Fibroblast of skin of scalp (primary cell): ENCODE measurements at places on chromosomes 1 and 21.

DNA sequence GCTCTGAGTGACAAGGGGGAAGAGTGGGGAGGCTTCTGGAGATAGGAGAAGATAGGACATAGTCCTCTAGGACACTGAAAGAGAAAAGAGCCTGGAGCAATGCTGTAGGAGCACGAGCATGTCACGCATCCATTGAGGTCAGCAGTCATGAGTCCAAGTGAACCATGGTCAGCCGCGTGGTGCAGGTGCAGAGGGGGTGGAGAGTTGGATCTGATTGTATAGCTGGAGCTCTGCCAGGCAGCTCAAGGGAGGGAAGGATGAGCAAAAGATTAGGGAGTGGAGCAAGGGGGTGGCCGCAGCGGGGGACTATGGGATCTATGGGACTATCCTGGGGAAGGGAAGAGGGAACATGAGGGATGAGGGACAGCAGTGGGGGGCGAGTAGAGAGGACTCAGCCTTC, 14.0 kb downstream of the PADI1 start:
- DNase-seq = no peak

DNA sequence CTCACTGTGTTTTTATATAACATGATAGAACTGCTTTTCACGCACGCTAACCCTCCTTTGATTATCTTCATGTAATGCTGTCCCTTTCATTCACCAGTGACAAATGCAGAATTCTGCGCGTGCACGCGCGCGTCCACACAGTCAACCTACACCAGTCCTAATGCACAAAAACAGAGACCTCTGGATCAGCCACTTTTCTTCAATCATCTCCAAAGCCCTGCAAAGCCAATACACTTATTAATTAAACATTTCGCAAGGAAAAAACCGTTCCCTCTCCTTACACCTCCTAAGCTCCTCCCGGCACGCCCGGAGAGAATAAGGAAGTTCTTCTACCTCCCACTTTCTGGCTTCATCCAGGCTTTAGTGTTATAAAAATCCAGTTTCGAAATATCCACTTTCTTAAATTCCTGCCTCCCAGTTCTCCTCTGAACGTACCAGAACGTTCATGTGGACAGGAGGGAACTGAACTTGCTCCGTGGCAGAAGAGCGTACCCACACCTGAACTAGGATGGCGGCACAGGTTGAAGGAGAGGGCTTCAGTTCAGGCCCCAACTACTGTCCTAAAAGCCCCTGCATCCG, 4.6 kb downstream of the LMX1A start:
- DNase-seq = no peak

- no peak for DNase-seq
Measured at GRCh38 chr1:67955591-67955990, 94.8 kb downstream of the DIRAS3 start.

GRCh38 chr1:224170748-224171478, 12.1 kb upstream of the DEGS1 start:
- peak; percentile 31 for DNase-seq

- DNase-seq = no peak
Measured at GRCh38 chr1:63548877-63549276, 25.6 kb downstream of the EFCAB7 start.

GRCh38 chr21:32569261-32570230, 15.8 kb downstream of the TCP10L start:
- DNase-seq = peak; percentile 66

DNA sequence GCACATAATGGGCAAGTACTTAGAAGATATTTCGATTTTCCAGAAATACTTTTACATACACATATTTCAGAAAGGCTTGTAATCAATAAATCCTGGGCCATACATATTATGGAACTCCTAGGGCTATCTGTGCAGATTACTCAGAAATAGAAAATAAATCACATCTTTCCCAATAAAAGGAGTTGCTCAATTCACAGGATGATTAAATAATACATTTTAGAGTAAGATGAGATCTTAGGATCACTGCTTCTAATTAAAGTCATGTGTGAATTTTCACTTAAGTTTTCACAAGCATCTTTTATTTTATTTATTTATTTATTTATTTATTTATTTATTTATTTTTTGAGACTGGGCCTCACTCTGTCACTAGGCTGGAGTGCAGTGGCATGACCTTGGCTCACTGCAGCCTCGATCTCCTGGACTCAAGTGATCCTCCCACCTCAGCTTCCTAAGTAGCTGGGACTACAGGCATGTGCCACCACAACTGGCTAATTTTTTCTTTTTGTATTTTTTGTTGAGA, 144.2 kb downstream of the HIVEP3 start:
- no peak for DNase-seq

GRCh38 chr1:59143133-59143487, 153.8 kb upstream of the FGGY start:
- DNase-seq = peak; percentile 96

- no peak for DNase-seq
Measured at GRCh38 chr1:232986527-232986922, 36.1 kb downstream of the NTPCR start.

DNA sequence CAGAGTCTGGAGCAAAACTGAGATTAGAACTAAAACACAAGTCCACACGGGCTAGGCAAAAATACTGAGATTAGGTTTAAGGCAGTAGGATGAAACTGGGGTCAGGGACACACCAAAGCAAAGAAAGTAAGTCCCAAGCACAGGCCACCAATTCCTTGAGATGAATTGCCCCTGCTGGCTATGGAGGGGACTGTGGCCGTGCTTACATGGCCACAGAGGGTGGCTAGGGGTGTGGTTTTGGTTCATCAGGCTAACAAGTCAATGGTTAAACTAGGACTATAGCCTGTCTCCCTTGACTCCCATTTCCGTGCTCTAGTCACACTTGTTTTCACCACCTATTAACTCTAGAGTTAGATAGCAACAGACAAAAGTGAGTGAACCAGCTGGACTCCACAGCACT, 394.8 kb downstream of the PBX1 start:
- no peak for DNase-seq

- peak; percentile 87 for DNase-seq
Measured at GRCh38 chr1:63773815-63774616, at the start of gene ROR1. Gene ROR1 (plus strand): TSS chr1:63774017.

DNA sequence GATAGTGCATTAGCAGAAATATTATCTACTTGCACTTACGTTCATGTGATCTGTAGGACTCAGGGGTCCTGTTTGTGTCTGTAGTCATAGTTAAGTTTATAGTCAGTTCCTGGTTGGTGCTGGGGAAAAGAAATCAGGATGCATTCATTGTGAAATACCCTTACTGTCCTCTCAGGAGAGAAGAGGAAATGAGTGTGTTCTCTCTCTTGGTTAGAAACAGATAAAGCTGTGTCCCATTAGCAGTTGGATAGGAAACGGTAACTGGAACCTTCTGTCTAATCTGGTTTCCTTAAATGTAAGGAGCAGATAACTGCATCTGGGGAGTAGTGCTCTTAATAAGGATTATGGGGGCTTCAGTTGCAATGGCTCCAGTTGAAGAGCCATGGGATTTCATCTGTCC, 8.9 kb downstream of the SDCCAG8 start:
- DNase-seq = peak; percentile 62

GRCh38 chr1:198686069-198686728, 47.4 kb downstream of the PTPRC start:
- DNase-seq = peak; percentile 67

DNA sequence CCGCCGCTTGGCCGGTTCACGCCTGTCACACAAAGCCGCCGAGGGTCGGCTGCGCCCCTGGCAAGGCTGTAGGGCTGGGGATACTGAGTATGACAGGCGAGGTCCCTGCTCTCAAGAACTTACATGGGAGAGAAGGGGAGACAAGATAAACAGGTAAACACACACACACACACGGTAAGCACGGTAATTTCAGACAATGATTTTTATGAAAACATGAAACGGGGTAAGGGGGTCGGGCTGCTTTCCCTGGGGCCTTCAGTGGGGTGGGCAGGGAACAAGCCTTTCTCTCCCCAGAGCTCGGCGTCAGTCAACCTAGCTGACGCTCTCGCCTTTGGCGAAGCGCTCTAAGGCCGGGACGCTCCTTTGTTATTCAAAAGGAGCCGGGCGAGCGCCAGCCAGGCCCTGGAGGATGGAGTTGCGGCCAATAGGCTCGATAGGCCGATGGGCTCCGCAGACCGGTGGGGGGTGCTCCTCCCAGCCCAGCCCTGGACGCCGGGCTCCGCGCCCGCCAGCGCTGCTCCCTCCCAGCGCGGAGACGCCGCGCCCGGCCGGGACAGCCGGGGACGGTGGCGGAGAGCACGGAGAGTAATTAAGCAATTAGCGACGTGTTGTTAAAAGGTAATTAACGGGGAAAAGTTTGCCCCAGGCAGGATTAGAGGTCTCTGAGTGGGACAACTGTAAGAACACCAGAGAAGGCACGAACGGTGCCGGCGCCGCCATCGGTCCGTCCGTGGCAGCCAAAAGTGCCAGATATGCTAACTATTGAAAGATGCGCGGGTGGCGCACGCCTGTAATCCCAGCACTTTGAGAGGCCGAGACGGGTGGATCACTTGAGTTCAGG, 950 bp upstream of the INKA2 start:
- DNase-seq = peak; percentile 79

- no peak for DNase-seq
Measured at GRCh38 chr1:248850536-248851251, 8.2 kb downstream of the ZNF692 start.

- no peak for DNase-seq
Measured at GRCh38 chr1:115240297-115240696, 97.8 kb downstream of the NGF start.

DNA sequence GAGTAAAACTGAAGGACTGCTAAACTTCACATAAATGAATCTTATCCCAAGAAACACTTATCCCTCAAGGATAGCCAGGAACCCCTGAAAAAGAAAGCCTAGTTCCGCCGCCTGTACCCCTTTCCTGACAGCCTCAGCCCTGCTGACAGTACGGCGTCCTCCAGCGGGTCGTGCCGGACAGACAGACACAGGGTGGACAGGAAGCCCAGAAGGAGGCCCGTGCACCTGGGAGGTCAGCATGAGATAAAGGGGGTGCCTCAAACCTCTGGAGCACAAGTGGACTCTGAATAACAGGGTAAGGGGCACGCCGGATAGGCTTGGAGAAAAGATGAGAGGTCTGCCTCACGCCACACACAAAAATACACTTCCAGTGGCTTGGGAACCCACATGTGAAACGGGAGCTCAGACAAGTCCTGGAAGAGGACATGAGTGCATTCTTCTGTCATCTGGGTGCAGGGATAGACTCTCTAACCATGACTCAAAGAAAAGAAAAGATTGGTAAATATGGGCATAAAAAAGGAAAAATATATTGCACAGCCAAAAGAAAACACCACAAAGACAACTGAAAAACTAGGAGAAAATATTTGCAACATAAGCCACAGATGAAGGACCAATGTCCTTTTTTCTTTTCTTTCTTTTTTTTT, 17.3 kb upstream of the ADARB1 start:
- peak; percentile 13 for DNase-seq

GRCh38 chr1:117842408-117843170, 86.8 kb downstream of the GDAP2 start:
- no peak for DNase-seq

GRCh38 chr1:44545961-44546360, 128.3 kb downstream of the TMEM53 start:
- DNase-seq = no peak

- DNase-seq = peak; percentile 67
Measured at GRCh38 chr1:214441119-214441518, 110.3 kb downstream of the PTPN14 start.

DNA sequence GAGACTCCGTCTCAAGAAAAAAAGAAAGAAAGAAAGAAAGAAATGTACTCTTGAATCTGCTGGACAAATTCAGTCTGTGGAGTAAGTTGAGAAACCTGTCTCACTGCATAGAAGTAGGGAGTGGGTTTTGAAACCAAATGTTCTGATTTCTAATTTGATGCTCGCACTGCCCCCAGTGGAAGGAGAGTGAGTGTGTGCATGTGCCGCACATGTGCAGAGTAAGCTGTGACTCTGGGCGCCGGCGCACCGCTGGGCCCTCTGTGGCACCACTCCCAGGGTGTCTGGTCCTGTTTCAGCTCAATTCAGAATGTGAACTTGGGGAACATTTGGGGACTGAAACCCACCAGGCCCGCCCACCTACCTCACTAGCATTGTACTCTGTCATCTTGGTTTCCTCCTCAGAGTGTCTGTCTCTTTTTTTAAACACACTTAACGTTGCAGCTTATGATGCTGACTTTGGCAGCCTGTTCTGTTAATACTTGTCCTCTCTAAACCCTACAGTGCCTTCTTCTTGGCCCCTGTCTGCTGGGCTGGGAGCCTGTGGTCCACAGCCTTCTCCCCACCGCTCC, 104.6 kb downstream of the CACNA1E start:
- DNase-seq = peak; percentile 9

GRCh38 chr1:79188337-79188736, 181.8 kb upstream of the ADGRL4 start:
- DNase-seq = peak; percentile 55

DNA sequence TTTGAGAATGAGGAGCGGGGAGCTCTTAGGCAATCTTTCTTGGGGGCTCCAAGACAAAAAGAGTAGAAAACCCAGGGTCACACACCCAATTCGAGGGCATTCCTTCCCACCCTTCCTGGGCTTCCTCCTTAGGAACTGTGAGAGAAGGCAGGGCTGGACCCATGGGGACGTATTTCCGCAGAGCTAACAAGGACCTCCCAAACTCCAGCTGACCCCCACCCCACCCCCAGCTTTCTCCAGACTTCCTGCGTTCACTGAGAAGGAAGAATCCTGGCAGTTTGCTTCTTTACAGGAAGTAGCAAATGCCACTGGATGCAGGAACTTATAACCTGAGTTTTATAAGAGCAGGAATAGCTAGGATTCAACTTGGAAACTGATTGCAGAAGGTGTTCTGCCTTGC, 2.7 kb upstream of the LHX9 start:
- no peak for DNase-seq

DNA sequence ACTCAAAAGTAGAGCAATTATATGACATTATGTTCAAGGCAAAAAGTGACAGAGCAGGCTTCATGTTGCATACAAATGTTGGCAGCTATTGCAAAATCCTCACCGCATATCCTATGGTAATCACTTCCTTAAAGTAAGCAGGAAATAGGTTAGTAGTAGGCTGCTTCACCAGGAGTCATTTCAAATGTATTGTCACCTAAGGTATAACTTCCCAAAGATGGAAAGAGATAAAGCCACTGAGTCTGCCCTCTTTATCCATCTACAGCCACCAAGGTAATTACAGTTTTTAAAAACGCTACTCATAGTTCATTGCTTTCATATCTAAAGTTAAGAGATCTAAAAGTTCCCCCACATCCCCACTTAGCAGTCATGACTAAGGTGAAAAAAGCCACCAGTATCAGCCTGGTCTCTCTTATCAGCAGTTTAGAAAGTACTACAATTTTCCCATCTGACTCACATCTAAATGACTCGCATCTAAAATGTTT, 31.6 kb upstream of the UBE2U start:
- DNase-seq = peak; percentile 60
